ENCODE measurements at places on chromosomes 12 and 14.

GRCh38 chr12:129607756-129608155, 296.1 kb downstream of the TMEM132D start:
- no peak for DNase-seq

- no peak for DNase-seq
Observed at GRCh38 chr14:74442757-74443156, 16.7 kb upstream of the SYNDIG1L start.

DNA sequence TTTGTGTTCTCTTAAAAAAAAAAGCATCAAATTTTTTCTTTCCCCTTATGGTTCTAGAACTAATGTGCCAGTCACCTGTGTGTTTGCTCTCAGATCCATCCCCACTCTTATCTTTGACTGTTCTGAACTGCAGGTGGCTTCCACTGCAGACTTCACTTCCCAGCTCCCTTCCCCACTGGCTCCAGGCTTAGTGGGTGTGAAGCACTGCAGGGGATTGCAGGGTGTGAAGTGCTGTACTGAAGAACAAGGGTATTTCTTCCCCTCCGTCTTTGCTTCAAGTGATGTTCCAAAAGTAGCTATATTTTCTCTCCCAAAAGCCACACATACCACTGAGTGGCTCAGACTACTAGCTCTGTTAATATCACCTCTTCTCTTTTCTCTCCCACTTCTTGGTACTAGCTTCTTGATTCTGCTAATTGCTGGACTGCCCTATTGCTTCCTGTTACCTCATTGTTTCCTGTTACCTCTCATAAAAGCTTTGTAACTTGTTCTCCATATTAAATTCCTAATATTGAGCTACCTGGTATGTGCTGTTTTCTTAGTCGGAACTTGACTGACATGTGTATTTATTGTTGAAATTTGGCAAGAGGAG, 115.4 kb upstream of the PRICKLE1 start:
- no peak for DNase-seq

GRCh38 chr12:96242597-96242996, 48.4 kb downstream of the ELK3 start:
- peak; percentile 28 for DNase-seq

DNA sequence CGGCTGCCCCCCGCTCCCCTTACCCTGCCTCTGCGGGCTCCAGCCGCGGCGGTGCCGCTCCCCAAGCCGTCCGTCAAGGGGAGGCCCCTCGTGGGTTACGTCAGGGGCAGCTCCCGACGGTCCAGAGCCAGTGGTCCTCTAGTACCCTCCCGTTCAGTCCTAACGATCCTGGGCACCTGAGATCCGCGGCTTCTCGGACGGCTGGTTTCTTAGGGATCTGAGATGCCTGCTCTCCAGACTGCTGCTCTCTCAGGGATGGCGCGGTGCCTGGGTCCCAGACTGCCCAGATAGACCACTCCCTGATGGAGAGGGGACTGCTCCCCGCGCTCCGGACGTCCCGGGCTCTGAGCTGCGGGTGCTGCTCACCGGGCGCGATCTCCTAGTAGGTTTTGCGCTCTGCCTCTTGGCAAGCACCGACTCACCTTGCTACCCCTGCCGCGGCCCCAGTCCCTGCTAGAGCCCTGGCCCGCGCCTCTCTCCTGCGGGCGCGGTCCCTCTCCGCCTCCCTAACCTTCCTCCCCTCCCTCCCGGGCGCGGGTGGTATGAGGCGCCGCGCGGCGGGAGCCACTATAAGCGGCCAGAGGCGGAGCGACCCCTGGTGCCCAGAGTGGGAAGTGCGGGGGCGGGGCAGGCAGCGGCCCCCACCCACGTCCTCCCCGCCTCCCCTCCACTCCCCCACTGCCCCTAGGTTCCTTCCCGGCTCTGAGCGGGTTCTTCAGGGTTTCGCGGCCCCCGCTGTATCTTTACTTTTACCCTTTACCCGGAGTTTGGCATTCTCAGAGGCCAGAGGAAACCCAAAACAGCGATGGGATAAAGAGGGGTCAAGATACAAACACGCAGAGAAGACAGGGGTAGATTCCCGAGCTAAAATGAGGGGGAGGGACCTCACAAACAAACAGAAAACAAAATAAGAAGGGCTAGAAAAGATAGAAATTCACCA, at the start of gene C1QL4:
TSS of gene C1QL4 (minus strand) at position 544 of the 940 bp plus-strand sequence. CDS start 711 bp downstream, outside the sequence.
- peak; percentile 90 for DNase-seq

DNA sequence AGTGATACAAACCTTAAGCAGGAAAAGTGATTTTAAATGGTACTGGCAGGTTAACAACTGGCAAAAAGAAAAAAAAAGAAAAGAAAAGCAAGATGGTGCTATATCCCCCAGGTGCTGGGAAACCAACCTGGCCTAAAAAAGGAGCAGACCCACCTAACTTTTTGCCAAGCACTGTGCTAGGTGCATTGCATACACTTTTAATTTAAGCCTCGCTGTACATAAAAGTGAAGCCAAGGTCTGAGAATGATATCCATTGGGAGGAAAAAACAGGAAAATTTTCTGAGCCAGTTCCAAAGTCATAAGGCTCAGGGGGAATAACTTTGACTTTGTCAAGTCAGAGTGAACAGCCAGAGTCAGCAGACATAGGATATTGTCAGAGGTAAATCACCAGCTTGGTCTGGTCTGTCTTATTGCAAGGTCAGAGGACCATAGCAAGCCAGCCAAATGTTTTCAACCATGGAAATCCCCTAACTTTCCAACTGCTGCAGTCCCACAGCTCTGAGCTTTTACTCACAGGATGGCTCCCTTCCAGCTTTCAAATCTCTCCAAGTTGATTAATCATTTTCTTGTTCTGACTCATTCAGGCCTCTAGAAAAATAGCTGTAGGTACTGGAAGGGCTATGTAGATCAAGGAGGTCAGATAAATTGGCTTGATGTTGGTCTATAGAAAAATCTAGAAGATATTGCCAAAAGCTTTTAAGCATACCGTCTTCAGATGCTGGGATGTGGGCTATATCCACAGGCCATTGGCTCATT, 412.9 kb downstream of the RAD51B start:
- DNase-seq = peak; percentile 93

- no peak for DNase-seq
Observed at GRCh38 chr12:42587601-42588523, 1.7 kb downstream of the PRICKLE1 start.

- DNase-seq = no peak
Observed at GRCh38 chr12:122312926-122313325, 46.6 kb upstream of the VPS33A start.

- DNase-seq = peak; percentile 45
Observed at GRCh38 chr14:24297190-24297964, 2.2 kb downstream of the DHRS1 start.

- no peak for DNase-seq
Observed at GRCh38 chr12:65821336-65821735, 2.9 kb upstream of the HMGA2 start.

DNA sequence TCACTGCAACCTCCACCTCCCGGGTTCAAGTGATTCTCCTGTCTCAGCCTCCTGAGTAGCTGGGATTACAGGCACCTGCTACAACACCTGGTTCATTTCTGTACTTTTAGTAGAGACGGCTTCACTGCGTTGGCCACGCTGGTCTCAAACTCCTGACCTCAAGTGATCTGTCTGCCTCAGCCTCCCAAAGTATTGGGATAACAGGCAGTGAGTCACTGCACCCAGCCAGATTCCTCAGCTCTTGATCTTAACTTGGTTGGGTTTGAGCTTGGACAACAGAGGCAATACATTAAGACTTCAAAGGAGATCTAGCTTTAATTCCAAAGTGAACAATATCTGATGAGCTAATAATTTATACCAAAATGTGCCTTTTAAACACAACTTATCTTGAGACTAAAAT, 5.6 kb downstream of the DAZAP2 start:
- DNase-seq = no peak

GRCh38 chr14:101472518-101472849, 88.8 kb upstream of the DIO3 start:
- DNase-seq = no peak

DNA sequence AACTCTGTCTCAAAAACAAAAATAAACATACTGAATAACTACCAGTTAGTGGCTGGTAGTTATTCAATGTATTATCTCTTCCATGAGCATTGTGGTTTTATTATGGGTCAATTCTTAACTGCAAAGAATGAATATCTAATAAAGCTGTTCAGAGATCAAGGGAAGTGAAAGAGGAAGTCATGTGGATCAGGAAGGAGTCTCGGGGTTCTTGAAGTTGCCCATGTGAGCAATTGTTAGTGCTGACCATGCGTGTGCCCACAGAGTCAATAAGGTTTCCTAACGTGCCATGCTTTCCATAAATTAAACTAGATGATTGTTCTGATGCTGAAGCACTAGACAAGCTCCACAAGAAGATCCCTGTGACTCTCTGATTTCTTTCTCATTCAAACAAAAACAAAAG, 136.5 kb upstream of the CPSF6 start:
- peak; percentile 93 for DNase-seq

DNA sequence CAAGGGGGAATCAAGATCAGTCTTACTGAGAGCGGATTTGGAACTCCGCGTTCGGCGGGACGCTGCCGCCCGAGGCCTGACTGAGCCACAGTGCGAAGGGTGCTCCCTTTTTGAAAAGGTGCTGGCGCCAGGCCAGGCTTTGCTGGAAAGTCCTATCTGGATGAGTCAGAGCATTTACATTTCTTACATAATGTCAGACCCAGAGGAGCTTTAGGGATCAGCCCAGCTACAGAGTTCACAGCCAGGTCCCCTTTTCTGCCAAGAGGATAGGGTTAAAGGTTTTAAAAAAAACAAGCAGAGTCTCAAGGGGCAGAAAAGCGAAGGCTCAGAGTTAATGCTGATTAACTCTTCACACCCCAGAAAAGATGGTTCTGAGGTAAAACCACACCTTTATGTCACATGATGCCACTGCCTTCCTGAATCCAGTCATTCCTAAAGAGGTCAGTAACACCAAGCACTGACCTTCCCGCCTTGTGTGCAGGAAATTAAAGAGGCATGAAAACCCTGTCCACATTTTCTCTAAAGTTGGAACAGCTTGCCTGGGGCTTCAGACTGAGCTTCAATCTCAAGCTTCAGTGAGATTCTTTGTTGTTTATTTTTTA, 11.7 kb upstream of the FBXL14 start:
- peak; percentile 93 for DNase-seq

DNA sequence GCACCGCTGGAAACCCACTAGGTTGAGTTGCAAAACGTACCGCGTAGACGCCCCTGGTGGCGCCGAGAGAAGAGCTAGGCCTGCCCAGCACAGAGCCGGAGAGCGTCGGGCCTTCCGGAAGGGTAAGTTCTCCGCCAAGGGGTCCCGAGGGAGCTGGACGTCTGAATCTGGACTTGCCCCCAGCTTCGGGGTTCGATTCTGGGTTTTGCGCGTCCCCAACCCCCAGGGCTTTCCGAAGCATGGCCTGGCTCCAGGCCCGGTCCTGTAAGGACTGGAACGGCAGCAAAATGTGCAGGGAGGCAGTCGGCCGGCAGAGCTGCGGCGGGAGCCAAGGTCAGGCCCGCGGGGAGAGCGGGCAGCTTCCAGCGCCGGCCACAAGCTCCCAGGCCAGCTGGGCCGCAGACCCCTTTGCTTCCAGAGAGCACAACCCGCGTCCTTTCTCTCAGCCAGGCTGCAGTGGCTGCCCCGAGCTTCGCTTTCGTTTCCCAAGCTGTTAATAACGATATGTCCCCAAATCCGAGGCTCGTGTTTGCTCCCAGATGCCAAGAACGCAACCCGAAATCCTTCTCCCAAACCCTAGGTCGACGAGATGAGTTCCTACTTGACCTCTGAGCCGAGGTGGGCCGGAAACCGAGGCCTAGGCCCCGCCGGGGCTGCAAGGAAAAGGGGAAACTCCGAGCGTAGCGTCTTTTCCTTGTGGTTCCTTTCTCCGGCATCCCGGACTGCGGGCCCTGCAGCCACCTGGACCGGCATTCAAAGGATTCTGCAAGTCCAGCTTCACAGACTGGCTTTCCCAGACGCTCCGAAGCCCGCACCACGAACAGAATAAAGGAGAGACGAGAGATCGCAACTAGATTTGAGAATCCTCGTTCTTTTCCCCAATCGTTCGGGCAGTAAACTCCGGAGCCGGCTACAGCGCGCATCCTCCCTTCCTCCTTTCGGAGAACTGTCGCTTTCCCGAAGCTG, 3.2 kb upstream of the TBX5 start:
- DNase-seq = peak; percentile 2

- DNase-seq = no peak
Observed at GRCh38 chr12:102873077-102873476, 44.0 kb downstream of the PAH start.

GRCh38 chr12:131559517-131560516, 151.1 kb upstream of the SFSWAP start:
- DNase-seq = no peak

GRCh38 chr12:99418379-99418778, 229.2 kb upstream of the GARIN6 start:
- DNase-seq = no peak

- no peak for DNase-seq
Observed at GRCh38 chr14:91810699-91811098, 56.6 kb downstream of the TC2N start.

GRCh38 chr12:110862329-110862728, 15.5 kb downstream of the CCDC63 start:
- no peak for DNase-seq

DNA sequence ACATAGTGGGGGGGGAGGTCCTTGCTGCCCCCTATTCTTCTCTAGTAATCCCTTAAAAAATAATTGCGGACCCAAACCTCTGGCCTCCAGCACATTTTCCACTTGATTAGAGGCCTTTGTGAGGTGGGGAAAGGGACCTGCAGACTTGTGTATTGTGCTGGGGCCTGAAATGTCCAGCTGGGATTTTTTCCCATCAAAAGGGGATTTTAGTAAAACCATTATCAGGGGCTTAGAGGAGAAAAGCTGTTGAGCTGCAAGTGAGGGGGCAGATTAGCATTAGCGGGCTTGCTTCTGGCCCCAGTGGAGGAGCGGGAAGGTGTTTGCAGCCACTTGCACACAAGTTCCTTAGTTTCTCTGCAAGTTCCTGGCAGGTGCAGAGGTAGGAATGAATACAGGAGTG, 13.9 kb downstream of the FBXL14 start:
- no peak for DNase-seq

DNA sequence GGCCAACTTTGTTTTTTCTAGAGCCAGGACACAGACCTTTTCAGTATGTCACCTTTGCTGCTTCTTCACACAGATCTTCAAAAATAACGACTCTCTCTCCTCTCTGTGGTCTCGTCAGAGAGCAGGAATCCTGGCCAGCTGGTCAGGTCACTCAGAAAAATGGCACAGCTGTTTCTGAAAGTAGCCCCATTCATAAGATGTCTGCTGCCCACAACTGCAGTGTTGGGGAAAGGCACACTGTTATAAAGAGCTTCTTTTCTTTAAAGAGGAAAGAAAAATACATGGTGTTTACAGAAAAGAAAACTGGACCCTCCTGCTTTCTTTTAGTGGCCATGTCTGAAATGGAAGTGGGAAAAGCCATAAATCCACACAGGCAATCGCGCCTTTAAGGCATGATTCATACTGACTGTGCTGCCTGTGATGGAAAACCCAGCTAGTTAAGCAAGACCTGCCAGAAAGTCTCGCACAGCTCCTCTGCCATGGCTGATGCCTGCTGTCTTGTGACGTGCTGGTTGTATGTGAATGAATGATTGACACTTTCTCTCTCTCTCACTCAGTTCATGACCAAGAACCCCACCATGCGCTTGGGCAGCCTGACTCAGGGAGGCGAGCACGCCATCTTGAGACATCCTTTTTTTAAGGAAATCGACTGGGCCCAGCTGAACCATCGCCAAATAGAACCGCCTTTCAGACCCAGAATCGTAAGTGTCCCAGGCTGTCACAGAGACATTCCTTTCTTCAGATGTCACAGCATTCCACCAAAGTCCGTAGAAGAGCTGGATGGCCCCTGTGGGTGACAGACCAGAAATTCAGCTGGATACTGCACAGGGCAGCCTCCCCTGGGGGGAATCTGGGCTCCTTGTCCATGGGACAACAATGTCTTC, 147.9 kb upstream of the HIF1A start:
- peak; percentile 76 for DNase-seq

GRCh38 chr14:100086361-100086760, 21.1 kb downstream of the EVL start:
- DNase-seq = no peak

Data from suppressor macrophage (primary cell).